ENCODE measurements at places on chromosomes 6 and 20.
A peak's percentile ranks its signal among the peaks of the same experiment; 100 is the strongest.

GRCh38 chr6:98366371-98366770 lies 468.0 kb upstream of the POU3F2 start:
- no peak for DNase-seq

DNA sequence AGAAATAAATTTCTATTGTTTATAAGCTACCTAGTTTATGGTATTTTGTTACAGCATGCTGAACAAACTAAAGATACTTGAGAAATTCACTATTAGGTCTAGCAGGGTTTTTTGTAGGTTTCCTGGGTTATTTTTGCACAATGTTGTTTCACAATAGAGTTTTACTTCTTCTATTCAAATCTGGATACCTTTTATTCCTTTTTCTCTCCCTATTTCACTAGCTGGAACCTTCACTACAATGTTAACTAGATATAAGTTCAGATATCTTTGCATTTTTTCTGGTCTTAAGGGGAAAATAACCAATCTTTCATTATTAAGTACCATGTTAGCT lies 237.7 kb upstream of the CITED2 start:
- no peak for DNase-seq

- DNase-seq: peak; percentile 20
These were observed 16.5 kb upstream of the TINAG start for GRCh38 chr6:54291738-54292137.

DNA sequence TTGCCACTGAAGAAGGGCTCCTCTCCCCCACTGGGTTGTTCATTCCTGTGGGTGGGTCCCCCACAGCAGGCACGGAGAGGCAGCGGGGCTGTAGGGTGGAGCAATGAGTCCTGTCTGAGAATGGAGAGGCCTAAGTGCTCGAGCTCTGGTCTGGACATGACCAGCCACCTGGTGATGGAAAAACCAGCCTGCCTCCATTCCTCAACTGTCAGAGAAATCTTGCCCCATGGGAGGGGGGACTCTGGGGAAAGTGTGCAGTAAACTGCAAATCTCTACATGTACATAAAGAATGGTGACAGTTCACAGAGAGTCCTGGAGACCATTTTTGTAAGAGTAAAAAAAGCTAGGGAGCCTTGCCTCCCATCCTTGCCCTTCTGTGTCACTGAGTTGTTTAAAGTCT lies 34.1 kb downstream of the INSM1 start:
- DNase-seq: no peak

- DNase-seq: no peak
These were observed 286.8 kb downstream of the NKAIN2 start for GRCh38 chr6:124090491-124090890.

DNA sequence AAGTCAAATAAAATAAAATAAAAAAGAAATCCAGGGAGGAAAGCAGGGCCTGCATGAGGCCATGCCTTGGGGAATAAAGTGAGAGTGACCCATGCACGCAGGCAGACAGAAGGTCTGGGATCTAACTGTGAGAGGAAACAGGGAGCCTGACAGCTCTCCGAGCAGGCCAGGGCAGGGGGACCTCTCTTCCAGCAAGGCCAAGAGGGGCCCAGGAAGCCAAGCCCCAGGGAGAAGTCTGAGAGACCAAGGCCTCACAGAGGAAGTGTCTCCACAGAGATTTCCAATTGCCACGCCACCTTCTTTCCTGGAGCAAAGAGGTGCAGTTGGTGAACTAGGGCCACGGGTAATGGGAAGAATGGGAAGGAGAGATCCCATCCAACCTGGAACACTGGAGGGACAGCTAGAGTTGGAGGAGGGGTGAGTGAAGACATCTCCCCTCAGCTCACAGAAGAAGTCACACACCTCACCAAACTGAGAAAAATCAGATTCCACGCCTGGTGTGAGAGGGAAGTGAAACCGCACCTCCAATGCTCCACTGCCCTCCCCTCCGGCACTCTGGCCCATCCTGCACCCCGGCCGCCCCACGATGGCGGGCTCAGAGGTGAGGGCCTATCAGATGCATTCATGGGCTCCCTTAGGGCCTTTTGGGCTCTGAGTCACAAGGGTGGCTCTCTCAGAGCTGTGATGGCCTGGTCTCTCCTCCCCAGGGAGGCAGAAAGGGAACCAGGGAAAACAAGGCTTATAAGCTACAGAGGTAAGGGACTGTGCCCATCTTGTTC lies 25.1 kb upstream of the TAF8 start:
- DNase-seq: peak; percentile 80

- DNase-seq: no peak
These were observed 17.5 kb downstream of the PTPRA start for GRCh38 chr20:2890742-2891141.

DNA sequence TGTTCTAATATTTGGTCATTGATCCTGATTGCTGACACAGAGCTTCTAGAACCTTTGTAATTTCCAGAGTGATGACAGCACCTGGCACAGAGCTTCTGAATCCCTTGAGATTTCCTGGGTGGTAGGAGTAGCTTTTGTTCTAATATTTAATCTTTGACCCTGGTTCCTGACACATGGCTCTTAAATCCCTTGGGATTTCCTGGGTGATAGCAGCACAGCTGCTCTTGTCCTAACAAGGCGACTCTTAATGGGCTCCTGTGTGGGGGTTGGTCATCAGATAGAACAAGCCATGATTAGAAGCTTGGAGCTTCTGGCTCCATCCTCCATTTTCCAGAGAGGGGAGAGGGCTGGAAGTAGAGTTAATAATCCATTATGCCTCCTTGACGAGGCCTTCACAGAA lies 18.4 kb downstream of the GMPR start:
- no peak for DNase-seq

Data from GM13976 (cell line).